ENCODE measurements at places on chromosomes 6 and 20. TPM values are rescaled to one million over a fixed set of nuclear protein-coding genes. Genes with fewer than 3 reads are reported as not detected.

Gene LY86
- total RNA-seq = not detected

Gene WFDC5
- not detected for total RNA-seq

DNA sequence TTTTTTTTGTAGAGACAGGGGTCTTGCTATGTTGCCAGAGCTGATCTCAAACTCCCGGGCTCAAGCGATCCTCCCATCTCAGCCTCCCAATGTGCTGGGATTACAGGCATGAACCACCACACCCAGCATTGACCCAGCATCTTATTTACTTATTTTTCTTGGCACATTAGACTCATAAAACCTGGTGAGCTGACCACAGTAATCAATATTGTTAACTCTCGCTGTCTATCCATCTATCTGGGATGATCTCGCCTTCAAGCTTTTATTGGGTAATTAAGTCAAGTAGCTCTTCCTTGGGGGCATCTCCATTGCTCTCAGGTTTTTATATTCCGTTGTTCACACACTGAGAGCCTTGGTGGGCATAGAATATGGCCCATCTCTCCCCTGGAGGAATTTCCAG is 17.0 kb downstream of the PNPLA1 start:
- no peak for DNase-seq

DNA sequence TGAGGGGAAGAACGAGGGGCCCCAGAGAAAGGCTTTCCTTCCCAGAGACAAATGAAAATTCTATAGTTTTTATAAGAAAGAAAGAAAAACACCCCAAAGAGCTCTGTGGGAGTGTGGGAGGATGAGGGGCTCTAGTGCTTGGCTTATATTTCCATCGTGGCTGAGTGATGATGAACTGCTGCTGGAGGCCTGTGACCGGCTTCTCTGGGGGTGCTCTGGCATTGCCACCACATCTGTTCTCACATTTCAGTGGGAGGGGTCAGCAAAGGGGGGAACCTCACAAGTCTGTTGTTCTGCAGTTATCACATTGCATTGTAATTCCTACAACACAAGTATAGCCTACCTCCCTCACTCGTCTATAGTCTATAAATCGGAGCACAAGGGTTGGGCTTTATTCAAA is 67.6 kb upstream of the BACH2 start:
- no peak for DNase-seq

GRCh38 chr20:14986026-14986655 is 648.7 kb upstream of the FLRT3 start:
- DNase-seq = no peak
